Umbilical cord (tissue), 2 donors: ENCODE measurements at places on chromosomes 5 and 9.

GRCh38 chr5:62043289-62044280 lies 262.4 kb upstream of the KIF2A start:
- no peak for DNase-seq

GRCh38 chr9:133140174-133140505 lies 19.1 kb upstream of the RALGDS start:
- DNase-seq = no peak

GRCh38 chr5:103454770-103455169 lies 107.8 kb downstream of the NUDT12 start:
- no peak for DNase-seq

- no peak for DNase-seq
Measured at GRCh38 chr9:85523202-85523601, 218.6 kb downstream of the AGTPBP1 start.

- DNase-seq = peak; percentile 92
Measured at GRCh38 chr9:92404042-92404836, at the start of gene OGN. TSS of gene OGN (minus strand) at chr9:92404578. CDS start at chr9:92403407, 1,171 bp downstream.

- no peak for DNase-seq
Measured at GRCh38 chr5:60829490-60830266, 14.4 kb downstream of the ELOVL7 start.
